Activated CD4-positive, alpha-beta T cell treated with anti-CD3 and anti-CD28 coated beads, Interleukin-2, amount 50 U/mL, for 24 hours (primary cell): ENCODE measurements at places on chromosomes 2 and 18.

DNA sequence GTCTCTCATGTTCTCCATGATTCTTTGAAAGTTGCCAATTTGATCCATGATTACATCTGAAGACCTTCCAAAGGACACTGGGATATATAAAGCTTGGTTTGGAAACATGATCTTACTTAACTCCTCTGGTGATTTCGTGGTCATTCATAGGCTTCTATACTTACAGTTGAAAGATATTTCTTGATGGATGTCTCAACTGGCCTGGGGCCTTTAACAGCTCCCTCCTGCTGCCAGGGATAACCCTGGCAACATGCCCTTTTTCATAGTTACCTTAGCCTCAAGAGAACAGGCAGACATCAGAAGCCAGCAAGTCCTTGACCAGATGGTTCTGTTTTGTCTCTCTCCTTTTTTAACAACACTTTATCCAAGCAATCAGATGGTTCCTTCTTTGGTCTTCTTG, 23.5 kb upstream of the MFF start:
- DNase-seq, result no peak

GRCh38 chr2:144224472-144224871, 295.4 kb downstream of the ZEB2 start:
- no peak for DNase-seq

- DNase-seq, result no peak
Observed at GRCh38 chr2:85607268-85608215, 4.3 kb downstream of the C2orf68 start.

DNA sequence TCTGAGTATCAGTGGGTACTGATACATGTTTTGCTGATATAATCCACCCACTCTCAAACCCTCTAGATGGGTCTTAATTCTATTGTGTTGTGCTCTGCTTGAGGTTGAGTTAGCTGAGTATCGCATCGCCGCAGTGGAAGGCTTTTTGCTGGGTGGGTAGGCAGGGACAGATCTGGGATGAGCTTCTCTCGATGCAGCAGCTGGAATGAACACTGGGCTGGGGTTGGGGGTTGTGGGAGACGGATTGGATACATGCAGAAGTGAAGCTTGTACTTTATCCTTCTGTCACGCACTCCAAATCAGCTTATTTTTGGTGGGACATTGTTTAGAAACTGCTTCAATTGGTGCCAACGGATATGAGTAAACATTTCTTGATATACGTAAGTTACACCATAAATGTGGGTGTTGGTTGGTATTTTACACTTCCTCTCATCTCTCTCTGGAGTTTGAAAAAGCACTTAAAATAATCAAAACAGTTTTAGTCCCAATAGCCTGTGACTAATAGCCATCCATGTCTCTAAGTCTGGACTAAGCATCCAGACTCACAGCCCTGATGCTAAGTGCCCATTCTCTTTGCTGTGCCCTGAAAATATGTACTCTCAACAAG, 107.1 kb downstream of the POLE4 start:
- no peak for DNase-seq

DNA sequence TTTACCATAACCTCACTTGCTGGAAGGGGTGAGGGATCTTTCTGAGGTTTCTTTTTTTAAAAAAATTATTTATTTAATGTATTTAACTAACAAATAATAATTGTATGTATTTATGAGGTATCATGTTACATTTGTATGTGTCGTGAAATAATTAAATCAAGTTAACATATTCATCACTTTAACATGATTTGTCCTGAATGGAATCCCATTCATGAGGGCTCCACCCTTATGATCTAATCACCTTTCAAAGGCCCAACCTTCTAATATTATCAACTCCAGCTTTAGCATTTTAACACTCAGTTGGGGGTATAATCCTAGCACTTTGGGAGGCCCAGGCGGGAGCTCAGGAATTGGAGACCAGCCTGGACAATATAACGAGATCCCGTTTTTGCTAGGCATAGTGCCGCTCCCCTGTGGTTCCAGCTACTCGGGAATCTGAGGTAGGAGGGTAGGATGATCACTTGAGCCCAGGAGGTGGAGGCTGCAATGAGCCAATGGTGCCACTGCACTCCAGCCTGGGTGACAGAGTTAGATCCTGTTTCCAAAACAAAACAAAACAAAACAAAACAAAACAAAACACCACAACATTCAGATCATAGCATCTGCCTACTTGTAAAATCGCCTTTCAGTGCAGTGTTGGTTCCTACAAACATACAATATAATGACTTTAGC, 1.1 kb upstream of the TAF4B start:
- DNase-seq, result no peak

- no peak for DNase-seq
Observed at GRCh38 chr2:116917196-116917595, 897.3 kb upstream of the DDX18 start.

GRCh38 chr2:234558642-234559041, 61.8 kb upstream of the ARL4C start:
- no peak for DNase-seq

DNA sequence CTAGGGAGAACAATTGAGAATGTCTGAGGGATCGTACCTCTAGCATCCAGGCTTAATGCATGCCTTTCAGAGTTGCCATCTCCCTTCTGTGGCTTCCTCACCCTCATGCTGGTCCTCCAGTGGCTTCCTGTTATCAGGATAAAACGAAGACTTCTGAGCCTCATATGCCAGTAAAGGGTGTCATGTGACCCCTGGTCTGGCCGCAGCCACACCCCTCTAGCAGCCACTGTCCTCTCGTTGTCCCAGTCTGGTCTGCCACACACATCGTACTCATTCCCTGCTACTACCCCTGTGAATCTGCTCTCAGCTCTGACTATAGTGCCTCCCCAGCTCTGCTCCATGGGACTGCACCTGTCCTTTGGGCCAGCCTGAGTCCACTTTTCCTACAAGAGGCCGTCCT, 62.6 kb upstream of the TMEM177 start:
- no peak for DNase-seq

- no peak for DNase-seq
Observed at GRCh38 chr18:48896875-48897511, 53.8 kb downstream of the SMAD7 start.

DNA sequence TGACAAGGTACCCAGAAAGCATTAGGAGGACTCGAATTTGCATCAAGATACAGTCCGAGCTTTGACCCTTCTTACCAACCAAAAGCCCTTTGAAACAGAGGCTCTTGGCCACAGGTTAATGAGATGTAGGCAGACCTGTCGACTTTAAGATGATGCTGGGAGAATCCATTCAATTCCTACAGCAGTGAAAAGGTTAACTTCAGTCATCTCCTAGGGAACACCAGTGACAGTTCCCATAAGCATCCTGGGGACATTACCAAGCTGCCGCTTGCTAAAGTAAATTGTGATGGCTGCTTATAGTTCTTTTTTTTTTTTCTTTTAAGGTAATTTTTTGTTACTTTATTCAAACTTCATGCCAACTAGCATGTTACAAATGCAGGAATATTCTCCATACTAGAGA, 379.3 kb downstream of the SOX11 start:
- no peak for DNase-seq
